Skeletal muscle cell (primary cell): ENCODE measurements at places on chromosomes 1 and 21.

DNA sequence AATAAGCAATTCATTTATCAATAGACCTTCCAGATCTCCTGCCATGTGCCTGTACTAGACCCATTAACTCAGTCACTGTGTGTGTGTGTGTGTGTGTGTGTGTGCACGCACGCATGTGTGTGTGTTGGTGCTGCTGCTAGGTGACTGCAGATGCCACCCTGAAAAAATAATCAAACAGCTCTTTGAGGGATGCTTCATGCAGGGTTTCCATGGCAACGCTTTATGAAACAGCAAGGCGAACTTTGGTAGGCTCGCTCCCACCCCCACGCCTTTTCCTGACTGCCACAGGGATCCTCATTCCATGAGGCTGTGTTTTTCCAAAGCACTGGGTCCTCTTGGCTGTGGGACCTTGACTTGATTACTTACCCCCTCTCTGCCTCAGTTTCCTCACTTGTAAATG, 94.0 kb downstream of the HMGB4 start:
- DNase-seq: no peak

DNA sequence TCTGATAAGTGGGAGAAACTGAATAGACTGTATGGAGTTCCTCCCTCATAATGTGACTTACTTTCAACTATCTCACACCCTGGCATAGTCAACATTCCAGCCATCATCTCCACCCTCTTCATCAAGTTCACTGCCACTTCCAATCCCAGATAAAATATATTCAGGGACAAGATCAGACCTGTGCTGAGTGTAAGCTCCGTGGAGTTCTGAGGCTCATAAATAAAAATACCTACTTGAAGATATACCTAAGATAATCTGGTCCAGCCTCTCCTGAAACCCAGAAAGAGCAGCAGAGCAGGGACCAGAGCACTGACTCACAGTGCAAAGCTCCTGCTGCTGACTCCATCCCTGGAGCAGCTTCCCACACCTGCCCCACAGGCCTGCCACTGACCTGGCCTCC, 1.7 kb upstream of the LCE7A start:
- DNase-seq: no peak

DNA sequence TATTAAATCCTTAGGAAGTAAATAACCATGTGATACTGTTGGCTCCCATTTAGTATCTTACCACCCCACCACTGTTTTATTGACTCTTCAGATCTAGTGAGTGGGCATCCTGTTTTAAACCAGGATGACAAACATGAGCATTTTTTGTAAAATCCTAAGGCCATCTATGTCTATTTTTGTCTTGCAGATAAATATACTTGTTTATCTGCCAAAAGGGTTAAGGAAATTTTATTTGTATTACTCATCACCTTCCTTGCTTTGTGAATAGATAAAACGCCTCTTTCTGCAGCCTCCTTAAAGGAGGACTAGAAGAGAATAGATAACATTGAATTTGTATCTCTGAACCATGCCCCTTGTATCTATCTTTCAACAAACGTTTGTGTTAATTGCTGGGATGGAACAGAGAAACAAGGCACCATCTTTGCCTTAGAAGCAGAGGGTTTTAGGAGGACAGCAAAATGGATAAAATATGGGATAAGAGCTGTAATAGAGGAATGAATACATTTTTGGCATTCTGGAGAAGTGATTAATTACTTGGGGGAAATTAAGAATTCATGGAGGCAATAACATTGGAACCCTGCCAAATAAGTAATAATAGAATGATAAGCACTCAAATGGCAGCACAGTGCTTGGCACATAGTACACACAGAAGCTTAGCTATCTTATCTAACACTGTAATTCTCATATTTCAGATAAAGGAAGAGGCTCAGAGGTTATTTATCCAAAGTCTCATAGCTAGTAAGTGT, 14.7 kb downstream of the YTHDF2 start:
- no peak for DNase-seq

- DNase-seq: no peak
Measured at GRCh38 chr1:211559222-211560010, 19.5 kb downstream of the SLC30A1 start.

DNA sequence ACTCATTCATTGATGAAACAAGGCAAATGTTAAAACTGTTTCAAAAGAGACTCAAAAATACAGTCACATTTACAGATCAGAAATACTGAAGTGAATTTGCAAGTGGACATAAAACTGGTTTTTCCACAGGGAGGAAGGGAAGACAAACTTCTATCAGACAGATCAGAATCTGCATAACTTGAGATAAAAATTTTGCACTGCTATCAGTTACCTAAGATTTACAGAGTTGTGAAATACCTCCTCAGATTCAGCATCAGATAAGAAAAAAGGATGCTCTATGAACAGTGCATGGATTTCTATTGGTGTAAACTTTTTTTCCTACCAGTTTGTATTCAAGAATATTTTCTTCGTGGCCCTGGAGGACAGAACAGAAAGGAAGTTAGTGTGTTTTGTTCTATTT, 575.4 kb downstream of the RWDD3 start:
- no peak for DNase-seq

GRCh38 chr1:160144921-160145320, 6.5 kb upstream of the ATP1A4 start:
- DNase-seq: no peak

DNA sequence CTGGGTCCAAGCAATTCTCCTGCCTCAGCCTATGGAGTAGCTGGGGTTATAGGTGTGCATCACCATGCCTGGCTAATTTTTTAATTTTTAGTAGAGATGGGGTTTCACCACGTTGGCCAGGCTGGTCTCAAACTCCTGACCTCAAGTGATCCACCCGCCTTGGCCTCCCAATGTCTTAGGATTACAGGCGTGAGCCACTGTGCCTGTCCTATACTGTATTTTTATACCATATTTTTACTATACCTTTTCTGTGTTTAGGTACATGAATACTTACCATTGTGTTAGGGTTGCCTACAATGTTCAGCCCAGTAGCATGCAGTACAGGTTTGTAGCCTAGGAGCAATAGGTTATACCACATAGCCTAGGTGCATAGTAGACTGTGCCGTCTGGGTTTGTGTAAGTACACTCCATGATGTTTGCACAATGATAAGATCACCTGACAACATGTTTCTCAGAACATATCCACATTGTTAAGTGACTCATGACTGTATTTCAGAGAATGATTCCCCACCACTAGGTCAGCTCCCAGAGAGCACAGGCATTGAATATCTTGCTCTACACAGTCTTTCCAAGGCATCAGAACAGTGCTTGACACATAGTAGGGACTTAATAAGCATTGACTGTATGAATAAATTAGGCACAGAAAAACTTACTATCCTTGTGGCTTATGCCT, 6.0 kb upstream of the CITED4 start:
- peak; percentile 45 for DNase-seq

DNA sequence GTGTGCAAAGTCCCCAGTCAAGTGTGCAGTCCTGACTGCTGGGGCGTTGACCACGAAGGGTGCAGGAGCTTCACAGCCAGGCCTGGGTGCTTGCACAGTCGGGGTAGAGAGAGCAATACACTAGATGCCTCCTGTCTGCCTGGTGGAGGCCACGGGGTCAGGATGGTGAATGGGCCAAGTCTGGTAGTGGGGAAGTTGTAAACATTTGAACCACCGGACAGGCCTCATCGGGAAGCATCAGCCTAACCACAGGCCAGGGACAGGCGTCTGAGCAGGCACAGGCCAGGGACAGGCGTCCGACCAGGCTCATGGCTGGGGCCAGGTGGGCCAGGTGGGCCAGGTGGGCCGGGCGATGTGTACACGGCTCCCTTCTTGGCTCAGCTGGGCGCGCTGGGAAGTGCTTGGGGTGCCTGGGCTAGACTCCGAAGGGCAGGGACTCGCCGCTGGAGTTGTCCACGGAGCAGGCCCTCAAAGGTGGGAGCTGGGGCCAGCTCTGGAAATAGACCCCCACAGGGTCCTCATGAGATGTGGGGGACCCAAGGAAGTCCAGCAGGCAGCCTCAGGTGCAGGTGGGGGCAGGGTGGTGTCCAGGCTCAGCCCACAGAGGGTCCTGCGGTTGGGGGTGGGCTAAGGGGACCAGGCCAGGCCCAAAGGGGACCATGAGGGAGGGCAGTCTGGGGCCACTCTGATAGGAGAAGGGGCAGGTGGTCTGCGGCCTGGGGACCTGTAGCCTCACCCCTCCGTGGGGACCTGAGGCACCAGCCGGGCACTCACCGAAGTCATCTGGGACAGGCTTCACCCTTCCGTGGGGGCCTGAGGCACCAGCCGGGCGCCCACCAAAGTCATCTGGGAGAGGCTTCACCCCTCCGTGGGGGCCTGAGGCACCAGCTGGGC, 15.0 kb downstream of the COL6A1 start:
- DNase-seq: no peak

DNA sequence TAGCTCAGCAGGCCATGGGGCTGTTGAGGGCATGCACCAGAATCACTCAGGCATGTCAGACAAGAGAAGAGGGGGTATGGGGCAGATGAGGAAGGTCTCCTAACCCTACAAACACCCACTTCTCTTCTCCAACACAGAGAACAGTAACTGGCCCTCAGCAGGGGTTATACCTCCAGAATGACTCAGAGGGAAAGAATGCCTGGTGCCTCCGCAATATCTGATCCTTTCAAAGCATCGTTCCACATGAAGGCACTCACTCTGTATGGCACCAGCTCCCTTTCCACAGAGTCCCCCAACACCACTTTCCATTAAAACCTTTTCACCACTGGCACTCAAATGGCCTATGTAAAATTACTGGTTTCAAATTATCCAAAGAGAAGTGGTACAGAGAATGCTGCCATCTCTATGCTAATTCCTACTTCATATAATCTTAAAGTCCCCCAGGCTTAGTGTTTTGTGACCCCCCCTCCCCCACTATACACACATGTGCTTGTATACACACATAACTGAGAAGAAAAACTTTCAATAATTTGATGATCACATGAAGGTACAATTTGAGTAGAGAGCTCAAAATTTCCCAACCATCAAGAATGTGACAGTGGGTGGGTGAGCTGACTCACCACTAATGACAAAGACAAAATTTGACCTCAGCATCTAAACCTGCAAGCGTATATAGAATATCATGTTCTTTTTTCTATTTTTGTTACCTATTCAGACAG, 91.5 kb downstream of the SIPA1L2 start:
- peak; percentile 63 for DNase-seq

DNA sequence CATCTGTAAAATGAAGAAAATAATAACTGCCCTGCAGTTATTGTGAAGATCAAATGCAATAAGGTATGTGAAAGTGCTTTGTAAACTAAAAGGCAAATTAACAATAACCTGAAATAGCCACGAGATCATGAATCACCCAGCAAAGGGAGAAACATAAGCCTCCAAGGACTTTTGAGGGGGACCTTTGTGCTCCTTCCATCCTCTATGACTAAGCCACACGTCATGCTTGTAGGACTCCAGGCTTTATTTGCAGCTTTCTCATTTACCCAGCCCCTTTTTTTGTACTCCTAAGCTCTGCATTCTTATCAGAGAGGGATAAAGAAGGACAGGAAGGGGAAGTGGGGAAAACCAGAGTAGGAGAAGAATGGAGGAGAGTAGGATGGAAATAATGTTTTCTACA, 115.1 kb downstream of the PROX1 start:
- DNase-seq: peak; percentile 85

GRCh38 chr1:4164965-4165364, 264.9 kb upstream of the C1orf174 start:
- DNase-seq: no peak

GRCh38 chr1:76374086-76374485, 299.5 kb downstream of the ST6GALNAC3 start:
- peak; percentile 11 for DNase-seq

GRCh38 chr1:111706921-111707320, 32.3 kb downstream of the INKA2 start:
- DNase-seq: no peak

DNA sequence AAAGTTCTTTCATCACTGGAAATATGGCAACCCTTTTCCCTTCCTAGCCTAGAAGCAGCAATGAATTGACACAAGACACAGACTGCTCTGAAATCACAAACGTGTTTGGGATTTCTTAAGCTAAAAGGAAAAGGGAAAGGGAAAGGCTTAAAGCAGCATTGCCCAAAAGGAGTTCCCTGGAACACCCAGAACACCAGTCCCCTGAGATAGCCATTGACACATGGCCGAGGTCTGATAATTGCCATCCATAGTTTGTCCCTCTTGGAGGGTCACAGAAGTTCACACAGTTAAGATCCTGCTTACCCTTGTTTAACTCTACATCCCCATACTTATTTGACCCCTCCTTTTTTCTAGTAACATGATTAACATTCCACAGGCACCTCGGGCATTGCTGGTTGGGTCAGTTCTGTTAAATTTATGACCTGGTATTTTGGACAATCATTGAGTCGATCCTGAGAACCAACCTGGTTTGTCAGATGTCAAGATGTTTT, 72.9 kb downstream of the ZNF281 start:
- no peak for DNase-seq

DNA sequence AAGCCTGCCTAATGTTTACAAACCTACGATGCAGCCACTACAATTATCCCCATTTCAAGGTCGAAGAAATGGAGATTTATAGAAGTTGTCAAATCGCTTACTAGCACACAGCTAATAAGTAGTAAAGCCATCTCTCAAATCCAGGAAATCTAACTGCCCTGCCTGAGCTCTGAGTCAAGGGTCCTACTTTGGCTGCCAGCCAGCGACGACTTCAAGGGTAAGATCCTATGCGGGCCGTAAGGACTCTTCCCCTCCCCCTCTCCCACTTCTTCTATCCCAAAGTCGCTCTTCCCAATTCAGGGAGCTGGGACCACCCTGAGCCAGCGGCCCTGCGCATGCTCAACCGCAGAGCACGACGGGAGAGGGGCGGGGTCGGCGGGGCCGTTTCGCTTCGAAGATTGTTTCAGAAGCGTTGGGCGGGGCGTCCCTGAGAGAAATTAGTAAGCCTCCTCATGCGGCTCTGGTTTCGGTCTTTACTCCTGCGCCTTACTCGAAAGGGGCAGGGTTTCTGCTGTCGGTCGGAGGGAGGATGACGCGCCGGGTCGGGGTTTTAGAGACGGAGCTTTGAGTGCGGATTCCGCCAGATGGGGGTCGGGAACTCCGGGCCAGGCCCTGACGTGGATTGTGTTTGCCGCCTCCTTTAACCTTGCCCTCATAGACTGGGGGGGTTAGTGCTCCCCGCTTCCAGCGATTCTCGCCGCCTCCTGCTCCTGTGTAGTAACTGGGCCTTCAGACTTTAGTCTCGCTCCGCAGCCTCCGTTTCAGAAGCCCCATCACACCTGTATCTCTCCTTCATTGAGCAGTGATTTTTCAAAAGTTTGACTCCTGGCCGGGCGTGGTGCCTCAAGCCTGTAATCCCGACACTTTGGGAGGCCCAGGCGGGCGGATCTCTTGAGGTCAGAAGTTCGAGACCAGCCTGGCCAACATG, at the start of gene ZMYM1:
Gene ZMYM1, plus strand, starts transcription at position 383 of the 928 bp plus-strand sequence. CDS start 14,603 bp downstream, outside the sequence.
- DNase-seq: peak; percentile 42

- DNase-seq: no peak
Measured at GRCh38 chr1:117567435-117567834, 38.4 kb upstream of the TENT5C start.
